ENCODE measurements at places on chromosomes 2 and 18.

GRCh38 chr2:74186038-74186437, 7.4 kb upstream of the MOB1A start:
- DNase-seq, result peak; percentile 75

DNA sequence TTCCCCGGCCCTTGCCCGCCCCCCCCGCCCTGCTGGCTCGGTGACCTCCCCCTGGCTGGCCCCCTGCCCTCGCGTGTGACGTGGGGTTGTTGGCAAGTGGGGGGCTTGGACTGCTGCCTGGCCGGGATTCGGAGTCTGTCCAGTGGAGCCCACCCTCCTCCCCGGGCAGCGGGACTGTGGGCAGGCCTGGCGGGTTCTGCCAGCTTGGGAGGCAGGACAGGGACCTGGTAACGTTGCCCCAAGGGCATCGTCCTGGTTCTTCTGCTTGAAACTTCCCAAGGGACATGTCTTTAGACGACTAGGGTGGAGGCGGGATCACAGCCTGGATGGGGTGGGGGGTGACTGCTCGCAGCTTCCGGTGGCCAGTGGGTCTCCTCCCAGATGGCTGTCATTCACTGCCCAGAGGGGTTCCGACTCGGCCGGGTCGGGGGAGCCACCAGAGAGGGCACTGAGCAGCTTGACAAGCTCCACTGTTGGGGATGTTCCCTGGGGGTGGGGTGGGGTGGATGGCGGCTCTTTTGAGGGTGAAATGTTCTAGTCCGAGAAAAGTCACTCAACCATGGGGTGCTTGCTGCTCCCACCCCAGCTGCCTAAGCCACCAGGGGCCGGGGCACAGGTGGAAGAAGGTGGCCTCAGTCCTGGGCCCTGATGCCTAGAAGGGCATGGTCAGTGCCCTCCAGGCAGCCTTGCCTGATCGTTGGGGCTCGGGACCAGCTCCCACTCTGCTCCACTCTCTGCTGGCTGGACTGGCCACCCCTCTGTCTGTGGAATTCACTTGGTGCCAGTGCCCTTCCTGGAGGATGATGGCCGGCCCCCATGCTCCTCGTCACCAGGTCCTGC, 4.3 kb upstream of the HS6ST1 start:
- no peak for DNase-seq

DNA sequence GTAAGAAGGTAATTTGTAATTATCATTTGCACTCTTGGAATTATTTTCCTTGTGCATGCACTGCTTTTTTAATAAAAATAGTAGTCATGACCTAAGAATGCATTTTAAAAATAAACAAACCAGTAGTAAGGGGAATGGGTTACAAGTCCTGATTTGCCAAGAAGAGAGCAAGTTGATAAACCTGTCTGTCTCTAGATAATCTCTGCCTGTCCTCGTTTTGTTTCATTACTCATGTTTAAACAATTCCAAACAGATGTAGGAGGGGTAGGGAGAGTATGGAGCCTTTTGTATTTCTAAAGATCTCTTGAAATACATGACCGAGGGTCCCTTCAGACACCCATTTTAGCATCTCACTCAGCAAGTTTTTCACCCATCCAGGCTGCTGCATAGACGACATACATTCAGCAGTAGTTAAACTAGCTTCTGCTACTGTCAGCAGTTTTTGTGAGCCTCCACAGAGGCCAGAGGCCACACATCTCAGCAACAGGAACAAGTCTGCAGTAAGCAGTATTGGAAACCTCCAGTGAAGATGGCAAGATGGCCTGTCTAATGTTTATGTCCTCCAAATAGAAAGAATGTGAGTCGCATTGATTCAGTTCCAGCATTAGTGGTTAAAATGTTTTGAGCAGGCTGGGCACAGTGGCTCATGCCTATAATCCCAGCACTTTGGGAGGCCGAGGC, 2.3 kb upstream of the EXOC6B start:
- DNase-seq, result no peak

- no peak for DNase-seq
Measured at GRCh38 chr2:75041731-75042600, 83.5 kb downstream of the POLE4 start.

DNA sequence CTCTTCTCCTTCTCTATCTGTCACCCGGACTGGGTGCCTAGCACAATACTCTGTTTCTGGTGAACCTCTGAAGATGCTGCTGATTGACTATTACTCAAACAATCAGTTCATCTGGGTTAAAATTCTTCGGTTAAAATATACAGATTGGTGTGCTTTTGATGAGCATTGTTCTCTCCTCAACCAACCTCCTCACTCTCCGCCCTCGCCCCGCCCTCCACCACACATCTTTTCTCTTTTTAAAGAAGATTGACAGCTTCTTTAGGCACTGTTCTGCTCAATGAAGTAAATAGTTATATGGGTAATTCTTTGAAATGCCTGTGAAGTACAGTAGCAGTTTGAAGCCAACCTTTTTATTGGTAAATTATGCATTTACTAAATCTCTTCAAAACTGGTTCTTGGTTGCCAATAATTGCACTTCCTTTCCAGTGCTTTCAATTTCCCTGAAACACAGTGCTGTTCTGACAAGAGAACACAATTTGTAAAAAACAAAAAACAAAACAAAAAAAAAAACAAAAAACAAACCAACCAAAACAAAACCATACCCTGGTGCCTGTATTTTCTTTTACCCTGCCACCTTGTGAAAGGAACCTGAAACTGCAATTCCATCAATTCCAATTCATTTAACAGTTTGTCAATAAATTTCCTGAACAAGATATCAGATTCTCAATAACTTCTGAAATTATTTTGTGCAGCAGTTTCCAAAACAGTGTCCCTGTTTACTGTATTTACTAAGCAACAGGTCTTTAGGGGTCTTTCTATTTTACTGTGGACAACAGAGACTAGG, 188.6 kb downstream of the LRP1B start:
- no peak for DNase-seq

DNA sequence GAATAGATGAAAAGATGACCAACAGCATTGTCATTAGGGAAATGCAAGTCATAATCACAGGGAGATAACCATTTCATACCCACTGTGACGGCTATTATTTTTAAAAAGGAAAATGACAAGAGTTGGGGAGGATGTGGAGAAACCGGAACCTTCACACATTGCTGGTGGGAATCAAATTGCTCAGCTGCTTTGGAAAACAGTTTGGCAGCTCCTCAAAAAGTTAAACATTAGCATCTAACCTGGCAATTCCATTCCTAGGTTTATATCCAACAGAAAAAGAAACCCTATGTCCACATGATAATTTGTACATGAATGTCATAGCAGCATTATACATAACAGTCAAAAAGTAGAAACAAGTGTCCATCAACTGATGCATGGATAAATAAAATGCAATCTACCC, 58.2 kb downstream of the KCNG3 start:
- no peak for DNase-seq

DNA sequence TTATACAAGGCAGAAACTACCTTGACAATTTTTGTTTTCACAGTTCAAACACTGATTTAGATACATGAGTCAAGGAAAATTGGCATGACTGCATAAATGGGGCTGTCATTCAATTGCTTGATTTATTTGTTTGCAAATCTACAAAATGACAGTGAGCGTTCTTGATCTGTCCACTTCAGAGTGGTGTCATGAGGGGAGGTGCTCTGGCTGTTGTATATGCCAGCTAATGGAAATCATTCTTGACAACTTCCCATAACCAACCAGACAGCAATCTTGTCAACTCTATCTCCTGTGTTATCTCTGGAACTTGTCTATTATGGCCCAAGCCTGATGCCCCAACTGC, 120.6 kb upstream of the UGP2 start:
- no peak for DNase-seq
